ENCODE measurements at places on chromosomes 1 and 21.

DNA sequence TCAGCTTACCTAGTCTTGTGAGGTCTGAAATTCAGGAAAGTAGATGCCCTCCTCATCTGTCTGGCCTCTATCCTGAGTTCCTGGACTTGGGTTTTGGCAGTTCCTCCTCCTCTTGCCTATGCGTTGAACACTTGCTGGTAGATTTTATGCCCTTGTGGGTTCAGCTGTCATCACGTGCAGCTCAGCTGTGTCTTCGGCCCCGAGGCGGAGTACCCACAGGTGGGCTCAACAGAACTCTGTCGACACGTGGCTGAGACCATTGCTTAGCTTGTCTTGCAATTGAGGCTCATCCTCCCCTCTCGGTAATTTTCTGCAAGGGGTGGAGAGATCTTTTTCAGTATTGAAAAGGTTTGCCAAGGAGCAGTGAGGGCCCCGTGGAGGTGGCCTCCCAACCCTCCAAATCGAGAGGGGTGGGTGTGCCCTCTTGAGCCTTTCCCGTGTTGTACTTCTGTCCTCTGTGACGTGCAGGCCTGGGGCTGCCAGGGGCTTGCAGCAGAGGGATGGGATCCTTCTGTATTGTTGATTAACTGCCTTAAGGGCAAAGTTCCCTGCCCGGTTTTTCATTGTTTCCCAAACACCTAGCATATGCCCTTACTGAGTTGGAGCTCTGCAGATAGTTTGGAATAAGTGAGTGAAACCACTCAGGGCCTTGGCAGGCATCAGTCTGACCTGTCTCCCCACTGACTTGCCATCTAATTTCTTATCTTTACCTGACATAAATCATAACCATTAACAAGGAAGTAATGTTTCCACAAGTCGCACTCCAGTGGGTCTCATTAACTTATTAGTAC lies 2.9 kb downstream of the CENPS start:
- DNase-seq: no peak

DNA sequence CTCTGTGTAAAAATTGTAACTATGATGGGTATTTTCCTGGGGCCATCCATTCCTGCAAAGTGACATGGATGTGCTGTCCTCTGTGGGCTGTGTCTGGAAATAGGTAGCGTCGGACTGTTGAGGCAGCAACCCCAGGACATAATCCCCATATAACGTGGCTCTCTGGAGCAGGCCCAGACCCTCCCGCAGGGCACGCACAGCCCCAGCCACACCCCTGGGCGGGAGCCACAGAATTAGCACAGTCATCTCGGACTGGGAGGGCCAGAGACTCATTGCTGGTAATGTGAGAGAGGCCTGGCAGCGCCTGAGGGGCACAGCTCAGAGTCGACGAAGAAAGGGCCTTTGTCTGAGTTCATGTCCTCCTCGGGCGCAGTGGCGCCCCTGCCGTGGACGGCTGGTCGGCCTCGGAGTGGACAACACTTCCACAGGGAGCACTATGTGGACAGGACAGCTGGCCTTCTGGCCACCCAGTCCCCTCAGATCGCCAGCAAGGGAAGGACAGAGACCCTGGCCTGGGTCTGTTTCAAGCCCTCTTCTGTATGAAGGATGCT lies 20.1 kb downstream of the SIM2 start:
- no peak for DNase-seq

GRCh38 chr21:38955495-38955894 lies 149.8 kb downstream of the ETS2 start:
- peak; percentile 81 for DNase-seq

DNA sequence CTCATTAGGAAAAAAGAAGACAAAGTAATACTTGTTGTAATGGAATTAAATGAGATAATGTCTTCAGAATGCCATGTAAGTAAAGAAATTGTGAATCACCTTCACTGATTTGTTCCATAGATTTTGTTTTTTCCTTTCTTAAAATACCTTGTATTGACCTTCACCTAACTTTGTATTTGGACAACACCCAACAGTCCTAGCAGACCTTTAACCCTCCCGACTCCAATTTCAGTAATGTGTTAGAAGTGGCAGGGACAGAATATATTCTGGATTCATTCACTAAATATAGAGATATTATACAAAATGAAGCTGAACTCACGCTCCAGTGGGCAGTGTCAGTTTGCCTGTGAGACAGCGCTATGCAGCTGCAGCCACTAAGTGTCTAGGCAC lies 57.9 kb downstream of the UCK2 start:
- DNase-seq: no peak

- no peak for DNase-seq
These were observed 15.5 kb upstream of the PRDM16 start for GRCh38 chr1:3053366-3053980.

- DNase-seq: no peak
These were observed at the start of gene LRRC38 for GRCh38 chr1:13513895-13514546. LRRC38 (minus strand) TSS chr1:13514003; CDS start chr1:13513593, 410 bp downstream.

GRCh38 chr1:31799895-31800673 lies 15.7 kb downstream of the SPOCD1 start:
- DNase-seq: no peak

DNA sequence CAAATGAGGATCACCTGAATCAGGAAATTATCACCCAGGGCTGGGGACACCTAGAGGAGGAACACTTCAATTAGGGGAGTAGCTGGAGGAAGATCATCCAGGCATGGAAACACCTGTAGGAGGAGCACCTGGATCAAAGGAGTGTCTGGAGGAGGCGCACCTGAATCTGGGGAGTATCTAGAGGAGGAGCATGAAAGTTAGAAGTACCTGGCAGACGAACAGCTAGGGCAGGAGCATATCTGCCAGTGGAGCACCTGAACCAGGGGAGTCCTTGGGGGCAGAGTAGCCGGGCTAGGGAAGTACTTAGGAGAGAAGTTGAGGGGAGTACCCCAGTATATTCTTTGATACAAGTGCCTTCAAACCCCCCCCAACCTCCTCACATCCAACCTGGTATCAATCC lies 1.3 kb downstream of the C1orf210 start:
- no peak for DNase-seq

GRCh38 chr1:30335997-30336390 lies 387.4 kb downstream of the MATN1 start:
- DNase-seq: no peak

- DNase-seq: no peak
These were observed 30.0 kb downstream of the HIVEP3 start for GRCh38 chr1:41888756-41889155.

DNA sequence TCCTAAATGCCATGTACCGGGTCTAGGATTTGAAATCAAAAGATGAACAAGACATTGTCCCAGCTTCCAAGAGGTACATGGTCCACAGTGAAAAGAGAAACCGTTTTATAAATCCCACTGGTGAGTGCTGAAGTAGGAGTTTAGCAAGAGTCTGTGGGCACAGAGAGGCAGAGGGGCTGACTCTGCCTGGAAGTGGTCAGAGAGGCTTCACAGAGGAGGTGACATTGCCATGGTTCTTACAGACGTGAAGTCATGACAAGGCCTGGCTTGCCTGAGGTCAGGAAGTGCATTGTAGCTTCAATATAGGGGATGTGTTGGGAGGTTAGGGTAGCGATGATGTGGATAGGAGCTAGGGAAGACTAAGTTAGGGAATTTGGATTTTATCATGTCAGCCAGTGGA lies 28.4 kb downstream of the MAPKAPK2 start:
- DNase-seq: no peak

- DNase-seq: no peak
These were observed 17.2 kb upstream of the CXADR start for GRCh38 chr21:17495680-17496079.

- DNase-seq: no peak
These were observed 15.0 kb upstream of the ROR1 start for GRCh38 chr1:63758791-63759190.

DNA sequence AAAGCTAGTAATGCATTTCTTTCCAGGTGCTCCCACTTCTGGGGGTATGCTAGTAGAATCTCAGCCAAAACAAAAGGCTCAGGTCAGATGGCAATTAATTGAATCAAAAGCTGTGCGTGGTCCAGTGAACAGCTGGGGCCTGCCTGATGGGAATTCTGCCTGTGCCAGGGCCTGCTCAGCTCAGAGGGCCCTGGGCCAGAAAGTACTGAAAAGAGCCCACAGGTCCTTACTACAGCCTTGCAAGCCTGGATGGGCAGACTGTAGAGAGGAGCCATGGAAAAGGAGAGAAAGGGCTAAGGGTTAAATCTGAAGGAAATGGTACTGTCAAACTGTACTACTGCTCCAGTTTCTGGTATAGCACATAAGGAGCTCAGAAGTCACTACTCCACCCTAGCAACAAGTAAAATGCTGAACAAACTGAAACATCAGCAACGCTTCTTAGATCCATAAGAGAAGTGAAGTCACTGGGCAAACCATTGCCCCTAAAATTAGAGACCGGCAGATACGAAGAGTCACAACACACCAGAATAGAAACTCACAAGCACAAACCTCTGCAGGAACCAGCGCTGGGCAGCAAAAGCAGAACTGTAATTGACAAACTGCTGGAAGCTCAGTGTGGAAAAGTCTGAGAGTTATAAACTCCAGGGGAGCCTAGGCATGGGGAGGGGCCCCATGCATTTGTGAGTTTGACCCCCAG lies 121.1 kb upstream of the SYT6 start:
- no peak for DNase-seq

- DNase-seq: no peak
These were observed 45.8 kb upstream of the PDE9A start for GRCh38 chr21:42607525-42608102.

DNA sequence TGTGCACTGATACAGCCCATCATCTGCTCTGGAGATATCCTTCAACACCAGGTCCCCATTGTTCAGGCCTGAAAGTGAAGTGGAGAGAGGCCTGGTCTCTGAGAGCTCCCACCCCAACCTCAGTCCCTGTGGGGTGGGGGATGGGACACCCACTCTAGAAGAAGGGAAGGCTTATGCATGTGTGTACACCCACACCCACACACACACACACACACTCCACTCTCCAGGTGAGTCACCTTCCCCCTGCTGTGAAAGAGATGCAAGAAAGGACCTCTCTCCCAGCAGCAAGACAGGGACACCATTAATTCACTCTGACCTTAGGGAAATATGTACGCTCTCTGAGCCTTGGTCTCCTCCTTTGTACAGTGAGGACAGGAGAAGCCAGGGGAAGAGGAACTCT lies 5.9 kb downstream of the VSIG8 start:
- no peak for DNase-seq

DNA sequence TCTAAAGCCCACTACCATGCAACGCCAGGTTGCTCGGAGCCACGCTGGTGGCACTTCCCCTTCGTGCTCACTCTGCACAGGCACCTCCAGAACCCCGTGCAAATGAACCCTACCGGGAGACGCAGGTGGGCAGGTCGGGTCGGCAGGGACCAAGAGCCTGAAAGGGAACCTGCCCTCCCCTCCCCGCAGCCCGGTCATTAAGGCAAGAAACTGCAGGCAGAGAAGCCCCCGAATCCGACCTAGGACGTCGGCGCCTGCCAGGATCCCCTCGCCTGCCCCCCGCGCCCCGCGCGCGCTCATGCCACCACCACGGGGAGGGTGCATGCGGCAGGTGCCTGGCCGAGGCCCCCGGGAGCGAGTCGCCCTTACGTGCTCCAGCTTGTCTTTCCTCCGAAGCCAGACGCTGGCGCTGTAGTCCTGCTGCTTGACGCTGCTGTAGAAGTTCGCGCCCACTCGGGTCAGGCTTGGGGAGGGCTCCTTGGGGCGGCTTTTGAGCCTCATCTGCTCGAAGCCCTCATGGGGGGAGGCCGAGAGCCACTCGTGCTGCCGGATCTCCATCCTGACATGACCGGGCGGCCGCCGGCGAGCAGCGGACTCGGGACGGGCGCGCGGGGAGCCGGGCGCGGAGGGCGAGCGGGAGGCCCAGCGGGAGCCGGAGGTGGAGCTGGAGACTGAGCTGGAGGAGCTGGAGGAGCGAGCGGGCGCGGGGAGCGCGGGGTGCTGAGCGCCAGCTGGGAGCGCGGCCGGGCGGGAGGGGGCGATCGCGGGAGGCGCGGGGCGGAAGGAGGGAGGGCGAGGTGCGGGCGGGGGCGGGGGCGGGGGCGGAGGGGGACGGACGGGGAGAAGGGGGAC lies 552 bp downstream of the PLD5 start:
- peak; percentile 1 for DNase-seq

- no peak for DNase-seq
These were observed 22.8 kb downstream of the HHAT start for GRCh38 chr1:210351496-210351895.

DNA sequence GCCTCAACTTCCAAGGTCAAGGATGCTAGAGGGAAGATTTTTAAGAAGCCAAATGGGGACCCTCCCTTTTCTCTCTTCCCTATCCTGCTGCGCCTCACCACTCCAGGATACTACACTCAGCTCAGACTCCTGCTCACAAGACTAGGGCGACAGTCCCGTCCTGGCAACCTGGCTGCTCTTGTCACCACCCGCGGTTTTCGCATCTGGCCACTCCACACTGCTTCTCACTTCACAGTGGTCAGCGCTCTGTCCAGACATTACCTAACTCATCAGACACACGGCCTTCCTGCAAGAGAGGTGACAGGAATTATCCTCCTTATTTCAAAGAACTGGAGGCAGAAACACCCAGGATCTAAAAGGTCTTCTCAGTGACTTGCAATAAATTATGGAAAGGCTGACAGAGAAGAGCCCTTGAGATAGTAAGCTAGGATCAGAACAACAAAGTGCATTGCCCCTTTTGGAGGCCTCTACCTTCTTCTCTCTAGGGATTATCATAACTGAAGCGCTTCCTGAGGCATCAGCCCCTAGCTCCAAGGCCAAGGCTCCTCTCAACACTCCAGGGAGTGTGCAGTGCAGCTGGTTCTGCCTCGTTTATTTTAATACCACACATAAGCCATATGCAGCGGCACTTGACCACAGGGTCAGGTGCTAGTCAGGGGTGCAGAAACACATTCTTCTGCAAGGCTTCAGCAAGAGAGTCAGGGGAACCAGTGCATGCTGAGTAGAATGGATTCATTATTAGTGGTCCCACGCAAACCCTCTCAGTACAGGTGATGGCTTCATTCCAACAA lies 41.9 kb downstream of the ASTN1 start:
- DNase-seq: no peak

GRCh38 chr1:110506541-110506940 lies 12.4 kb downstream of the KCNA10 start:
- no peak for DNase-seq

DNA sequence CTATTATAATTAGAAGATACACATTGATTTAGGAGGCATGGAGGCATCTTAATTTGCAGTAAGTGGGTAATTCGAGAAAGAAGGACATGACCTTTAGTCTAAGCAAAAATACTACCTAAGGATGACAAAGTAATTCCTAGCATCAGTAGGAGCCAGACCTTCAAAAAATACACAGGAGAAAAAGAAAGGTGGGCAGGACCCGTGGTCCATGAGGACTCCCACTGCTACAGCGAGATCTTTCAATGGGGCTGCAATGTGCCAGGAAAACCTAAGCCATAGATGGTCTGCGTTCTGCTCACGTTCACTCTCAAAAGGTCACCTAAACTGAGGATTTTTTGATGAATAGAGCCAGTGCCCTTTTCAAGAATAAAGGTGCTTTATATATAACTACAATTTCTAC lies 10.6 kb upstream of the EXO1 start:
- no peak for DNase-seq

Data from EH (cell line).